ENCODE measurements at places on chromosomes 6 and 20.

DNA sequence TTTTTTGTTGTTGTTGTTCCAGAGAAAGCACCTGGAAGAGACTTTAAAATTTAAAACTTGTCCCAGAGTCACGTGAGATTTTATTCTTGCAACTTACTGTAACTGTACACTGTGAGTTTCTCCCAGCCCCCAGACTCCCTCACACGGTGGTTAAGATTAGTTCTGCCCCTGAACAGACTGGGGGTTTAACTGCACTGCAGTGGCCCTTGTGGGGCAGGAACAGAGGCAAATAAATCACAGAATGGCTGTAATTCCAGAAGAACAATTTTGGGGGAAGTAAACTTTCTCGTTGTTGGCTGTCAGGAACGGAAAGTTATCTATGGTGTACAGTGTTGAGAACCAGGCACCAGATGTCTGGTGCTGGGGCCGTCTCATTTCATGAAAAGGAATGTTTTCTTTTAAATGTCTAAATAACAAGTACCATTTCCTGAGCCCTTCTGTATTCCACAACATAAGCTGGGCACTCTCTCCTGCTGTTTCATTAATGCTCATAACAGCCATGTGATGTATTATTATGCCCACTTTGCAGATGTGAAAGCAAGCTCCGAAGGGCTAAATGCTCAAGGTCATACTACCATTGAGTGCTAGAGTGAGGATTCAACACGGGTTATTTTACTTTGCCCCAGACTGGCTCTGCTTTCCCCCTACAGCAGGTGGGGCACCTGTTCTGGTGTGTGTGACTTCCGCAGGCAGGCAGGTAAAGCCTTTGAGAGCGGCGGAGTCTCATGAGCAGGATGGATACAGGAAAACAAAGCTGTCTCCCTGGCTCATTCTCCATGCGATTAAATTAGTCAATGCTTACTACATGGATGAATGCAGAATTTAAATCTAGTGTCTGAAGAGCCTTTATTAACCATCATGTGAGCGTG is 30.5 kb downstream of the CNKSR3 start:
- DNase-seq, result no peak

GRCh38 chr20:2340823-2341222 is 39.9 kb upstream of the TGM6 start:
- DNase-seq, result no peak

GRCh38 chr20:63101781-63102720 is 95.3 kb upstream of the BHLHE23 start:
- peak; percentile 11 for DNase-seq

DNA sequence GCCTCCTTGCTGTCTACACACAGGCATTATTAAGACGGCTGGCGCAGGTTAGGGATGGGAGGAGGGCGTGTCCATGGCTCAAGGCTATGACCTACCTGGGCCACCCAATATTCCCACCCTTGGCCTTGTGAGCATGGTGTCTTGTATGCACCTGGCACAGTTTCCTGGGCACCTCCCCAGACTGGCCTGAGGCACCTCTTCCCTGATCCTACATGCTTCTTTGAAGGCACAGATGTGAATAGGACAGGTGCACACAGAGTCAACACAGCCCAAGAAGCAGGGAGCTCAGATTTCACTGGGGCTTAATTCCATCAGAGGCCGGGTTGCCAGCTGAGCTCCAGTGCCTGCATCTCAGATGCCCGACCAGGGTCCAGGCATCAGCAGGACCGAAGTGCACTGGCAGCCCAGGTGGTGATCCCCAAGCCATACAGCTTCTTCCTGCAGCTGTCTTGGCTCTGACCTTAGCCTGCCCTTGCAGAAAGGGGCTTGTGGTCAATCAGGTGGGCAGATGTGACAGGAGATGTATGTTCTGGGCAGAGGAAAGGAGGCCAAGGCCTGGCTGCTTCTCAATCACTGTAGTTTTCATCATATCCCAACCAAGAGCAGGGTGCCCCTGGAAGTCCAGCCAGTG is 287.7 kb downstream of the CLIC5 start:
- no peak for DNase-seq

DNA sequence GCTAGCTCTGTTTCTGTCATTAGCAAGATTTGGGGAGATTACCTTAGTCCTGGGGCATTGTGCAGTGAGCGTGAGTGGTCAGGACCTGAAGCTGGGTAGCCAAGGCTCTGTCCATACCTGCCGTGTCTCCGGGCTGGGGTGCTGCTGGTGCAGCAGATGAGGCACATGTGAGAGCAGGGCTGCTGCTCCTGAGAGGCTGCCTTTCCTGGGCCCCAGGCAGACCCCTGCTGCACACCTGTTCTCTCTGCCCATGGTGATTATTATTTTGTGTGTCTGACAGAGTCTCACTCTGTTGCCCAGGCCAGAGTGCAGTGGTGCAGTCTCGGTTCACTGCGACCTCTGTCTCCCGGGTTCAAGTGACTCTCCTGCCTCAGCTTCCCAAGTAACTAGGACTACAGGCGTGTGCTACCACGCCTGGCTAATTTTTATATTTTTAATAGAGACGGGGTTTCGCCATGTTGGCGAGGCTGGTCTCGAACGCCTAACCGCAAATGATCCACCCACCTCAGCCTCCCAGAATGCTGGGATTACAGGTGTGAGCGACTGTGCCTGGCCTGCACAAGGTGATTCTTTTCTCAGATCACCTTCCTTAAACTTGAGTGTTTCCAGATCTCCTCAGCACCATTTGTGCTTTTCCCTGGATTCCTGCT is 36.8 kb upstream of the IRF4 start:
- DNase-seq, result no peak

- no peak for DNase-seq
These were observed 108.8 kb upstream of the SCGN start for GRCh38 chr6:25542984-25543910.

DNA sequence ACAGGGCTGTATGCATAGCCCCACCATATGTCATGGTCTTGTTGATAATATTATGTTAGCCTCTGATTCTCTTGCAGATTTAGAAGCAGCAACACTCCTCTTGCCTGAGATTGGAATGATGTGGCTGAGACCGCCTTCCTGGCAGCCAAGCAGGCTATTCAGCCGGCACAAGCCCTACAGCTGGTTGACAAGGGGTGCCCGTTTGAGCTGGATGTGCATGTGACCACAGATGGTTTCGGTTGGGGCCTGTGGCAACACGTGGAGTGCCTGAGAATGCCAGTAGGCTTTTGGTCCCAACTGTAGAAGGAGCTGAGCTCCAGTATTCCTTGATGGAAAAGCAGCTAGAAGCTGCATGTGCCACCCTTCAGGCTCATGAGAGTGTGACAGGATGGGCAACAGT is 303.6 kb upstream of the POU3F2 start:
- no peak for DNase-seq

DNA sequence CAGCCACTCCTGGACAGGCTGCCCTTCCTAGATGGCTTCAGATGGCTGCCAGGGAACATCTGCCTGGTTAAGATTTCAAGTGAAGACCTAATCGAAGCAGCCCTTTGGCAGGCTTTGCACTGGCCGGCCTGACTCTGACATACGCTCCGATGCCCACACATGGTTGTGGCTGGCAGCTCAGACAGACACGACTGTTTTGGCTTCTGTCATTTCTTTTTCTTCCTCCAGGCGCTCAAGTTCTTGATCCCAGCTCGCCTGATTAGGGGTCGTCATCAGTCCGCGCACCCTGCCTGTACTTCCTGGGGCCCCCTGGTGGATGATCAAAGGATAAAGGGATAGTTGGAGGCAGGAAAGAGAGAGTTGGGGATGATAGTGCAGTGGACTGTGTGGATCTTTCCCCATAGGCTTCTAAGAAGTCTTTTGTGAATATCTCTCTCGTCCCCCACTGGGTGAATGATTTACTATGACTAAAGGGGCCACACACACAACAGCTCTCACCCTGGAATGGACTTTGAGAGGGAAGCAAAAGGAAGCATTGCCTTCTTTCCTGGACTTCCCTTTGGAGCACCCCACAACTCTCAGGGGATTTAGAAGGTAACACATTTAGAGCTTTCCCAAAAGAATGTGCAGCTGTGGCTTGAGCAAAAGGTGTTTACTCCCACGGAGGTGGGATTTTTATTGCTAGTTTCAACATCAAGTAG is 21.4 kb upstream of the TRAM2 start:
- DNase-seq, result no peak

DNA sequence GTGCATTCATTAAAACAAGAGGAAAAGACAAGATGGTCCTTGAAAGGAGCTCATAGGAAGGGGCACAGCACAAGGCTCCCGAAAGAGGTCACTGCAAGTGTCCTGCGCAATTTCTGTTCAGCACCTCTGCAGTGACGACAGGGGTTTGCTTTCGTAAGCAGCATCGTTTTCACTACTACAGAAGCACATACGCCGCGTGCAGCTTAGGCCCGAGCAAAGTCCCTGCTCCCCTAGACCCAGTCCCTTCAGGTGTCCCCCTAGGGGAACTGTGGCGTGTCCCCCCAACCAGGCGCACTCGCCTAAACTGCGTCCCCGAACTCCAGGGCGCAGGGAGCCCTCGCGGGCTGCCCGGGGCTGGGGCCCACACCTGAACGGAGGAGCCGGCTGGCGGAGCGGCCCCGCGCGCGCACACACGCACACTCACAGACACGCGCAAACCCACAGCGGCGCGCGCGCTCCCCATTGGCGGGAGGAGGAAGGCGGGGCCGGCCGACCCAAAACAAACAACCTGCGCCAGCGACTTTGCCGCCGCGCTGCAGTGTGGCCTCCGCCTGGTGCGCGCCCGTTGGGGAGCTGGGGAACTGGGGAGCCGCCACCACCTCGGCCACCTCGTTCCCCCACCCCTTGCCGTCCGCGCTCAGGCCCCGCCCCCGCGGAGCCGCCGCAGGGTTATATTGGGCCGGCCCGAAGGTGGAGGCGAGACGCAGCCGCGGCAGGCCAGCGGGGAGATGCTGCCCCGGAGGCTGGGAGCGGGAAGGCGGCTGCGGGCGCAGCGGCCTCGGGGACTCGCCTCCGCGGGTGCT is at the start of gene FOXQ1:
TSS of gene FOXQ1 (plus strand) at position 699 of the 803 bp plus-strand sequence. CDS start 607 bp downstream, outside the sequence.
- no peak for DNase-seq

GRCh38 chr6:63525186-63525878 is 46.9 kb upstream of the LOC128125822 start:
- no peak for DNase-seq

DNA sequence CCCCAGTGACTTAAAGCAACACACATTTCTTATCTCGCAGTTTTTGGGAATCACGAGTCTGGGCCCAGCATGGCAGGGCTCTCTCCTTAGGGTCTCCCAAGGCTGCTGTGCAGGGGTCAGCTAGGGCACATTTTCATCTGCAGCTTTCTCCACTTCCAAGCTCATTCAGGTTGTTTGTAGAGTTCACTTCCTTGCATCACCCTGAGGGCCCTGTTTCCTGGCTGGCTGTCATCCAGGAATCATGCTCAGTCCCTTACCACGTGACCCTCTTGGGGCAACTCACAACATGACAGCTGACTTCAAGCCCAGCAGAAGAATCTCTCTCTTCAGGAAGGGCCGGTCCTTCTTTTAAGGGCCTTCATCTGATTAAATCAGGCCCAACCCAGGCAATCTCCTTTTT is 21.3 kb downstream of the SNAP25 start:
- no peak for DNase-seq

- DNase-seq, result no peak
These were observed 13.8 kb upstream of the DUSP22 start for GRCh38 chr6:278494-278893.

DNA sequence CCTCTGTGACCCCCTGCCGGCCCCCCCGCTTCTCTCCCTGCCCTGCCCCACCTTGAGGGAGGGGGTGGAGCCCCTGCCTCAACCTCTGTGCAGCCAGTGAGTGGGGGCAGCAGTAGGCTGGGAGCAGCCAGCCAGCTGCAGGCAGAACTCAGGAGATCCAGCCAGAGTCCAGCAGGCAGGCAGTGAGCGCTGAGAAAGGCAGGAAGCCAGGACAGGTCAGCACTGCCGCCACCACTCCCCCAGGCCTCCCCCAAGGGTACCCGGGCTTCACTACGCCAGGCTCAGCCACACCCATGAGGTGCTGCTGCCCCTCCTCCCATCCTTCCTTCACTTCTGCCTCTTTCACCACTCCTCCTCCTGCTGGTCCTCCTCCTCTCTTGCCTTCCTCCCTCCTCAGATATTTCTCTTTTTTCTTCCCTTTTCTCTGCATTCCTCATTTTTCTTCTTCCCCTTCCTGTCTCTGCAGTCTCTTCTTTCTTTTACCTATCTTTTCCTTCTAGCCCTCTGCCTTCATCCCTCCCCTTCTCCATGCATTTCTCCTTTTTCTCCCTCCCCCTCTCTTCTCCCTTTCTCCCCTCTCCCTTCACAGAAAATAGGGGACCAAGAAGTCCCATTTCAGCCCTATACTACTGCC is 11.5 kb downstream of the TMEM63B start:
- no peak for DNase-seq

DNA sequence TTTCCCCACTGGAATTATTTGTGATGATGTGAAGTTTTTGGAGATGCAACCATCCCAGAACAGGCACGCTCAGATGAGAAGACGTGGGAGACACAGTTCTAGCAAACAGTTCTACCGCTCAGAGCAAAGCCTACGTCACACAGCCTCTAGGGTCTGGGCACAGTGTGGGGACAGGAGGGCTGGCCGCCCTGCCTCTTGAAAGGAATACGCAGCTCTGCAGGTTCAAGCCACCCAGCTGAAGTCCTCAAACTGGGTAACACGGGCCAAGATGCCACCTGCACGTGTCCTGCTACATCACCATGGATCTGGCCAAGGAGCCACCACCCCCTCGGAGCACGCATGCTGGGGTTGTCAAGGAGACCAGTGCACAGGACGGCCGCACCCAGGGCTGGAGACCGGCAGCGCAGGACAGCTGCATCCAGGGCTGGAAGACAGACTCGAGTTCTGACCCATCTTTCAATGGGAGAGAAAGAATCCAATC is 75.0 kb downstream of the NOL4L start:
- no peak for DNase-seq

- no peak for DNase-seq
These were observed 206.9 kb downstream of the TMEM242 start for GRCh38 chr6:157116426-157116825.

GRCh38 chr20:44187054-44187771 is at the start of gene JPH2:
TSS of gene JPH2 (minus strand) at chr20:44187188. CDS start at chr20:44186705, 483 bp downstream.
- no peak for DNase-seq

DNA sequence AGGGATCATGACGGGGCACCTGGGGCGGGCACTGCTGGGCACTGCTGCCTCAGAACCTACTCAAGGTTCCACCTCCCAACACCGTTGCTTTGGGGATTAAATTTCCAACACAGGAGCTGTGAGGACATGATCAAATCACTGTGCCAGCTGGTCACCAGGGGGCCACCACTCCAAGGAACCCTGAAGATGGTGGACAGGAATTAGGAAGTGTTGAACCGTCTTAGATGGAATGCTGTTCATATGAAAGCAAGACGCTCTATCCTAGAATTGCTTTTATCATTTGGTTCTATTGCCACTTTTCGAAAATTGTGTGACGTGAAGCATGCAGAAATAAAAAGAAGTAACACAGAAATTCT is 140.3 kb downstream of the DLL1 start:
- DNase-seq, result no peak

GRCh38 chr20:31566658-31567379 is 38.3 kb upstream of the ID1 start:
- DNase-seq, result no peak

All from stimulated activated CD8-positive, alpha-beta memory T cell treated with anti-CD3 and anti-CD28 coated beads, Interleukin-4, amount 100 ng/mL, for 1 hour (primary cell).